ENCODE measurements at places on chromosomes 7 and 10.
A peak's percentile ranks its signal among the peaks of the same experiment; 100 is the strongest.

- DNase-seq = no peak
Measured at GRCh38 chr7:48837266-48837665, 87.1 kb upstream of the CDC14C start.

DNA sequence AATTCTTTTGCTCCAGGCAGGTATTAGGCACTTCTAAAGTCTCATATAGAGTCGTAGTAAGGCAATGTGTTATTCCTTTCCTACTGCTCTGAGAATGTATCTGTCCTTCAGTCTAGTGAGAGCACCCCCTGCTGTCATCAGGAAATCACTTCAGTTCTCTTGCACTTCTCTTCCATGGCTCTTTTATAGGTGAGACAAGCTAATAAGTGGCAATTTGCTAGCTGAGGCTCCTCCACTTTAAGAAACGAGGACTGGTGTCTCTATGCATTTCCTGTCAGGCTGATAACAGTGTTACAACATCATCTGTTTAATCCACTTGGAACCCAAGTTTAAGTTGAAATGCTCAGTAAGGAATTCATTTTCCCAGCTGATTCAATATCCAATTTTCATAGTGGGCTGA lies 350.6 kb downstream of the TFEC start:
- DNase-seq = peak; percentile 6

- no peak for DNase-seq
Measured at GRCh38 chr7:6142871-6143380, 111.8 kb downstream of the ANKRD61 start.

DNA sequence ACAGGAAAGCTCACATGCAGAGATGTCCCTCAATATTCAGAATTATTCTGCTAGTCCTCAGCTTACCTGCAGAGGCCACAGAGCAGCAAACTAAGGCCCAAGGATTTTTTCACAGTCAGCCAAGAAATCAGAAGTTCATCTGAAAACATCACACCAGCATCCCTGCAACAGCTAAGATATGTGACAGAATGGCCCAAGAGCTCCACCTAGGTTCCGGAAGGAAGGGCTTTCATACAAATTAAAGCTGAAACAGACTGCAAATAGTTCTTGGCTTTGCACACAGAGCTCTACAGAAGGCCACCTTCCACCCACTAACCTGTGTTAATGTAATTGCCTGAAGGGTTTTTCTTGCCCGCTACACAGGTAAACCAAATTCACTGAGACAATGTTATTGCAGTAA lies 438.8 kb upstream of the C7orf33 start:
- DNase-seq = no peak

DNA sequence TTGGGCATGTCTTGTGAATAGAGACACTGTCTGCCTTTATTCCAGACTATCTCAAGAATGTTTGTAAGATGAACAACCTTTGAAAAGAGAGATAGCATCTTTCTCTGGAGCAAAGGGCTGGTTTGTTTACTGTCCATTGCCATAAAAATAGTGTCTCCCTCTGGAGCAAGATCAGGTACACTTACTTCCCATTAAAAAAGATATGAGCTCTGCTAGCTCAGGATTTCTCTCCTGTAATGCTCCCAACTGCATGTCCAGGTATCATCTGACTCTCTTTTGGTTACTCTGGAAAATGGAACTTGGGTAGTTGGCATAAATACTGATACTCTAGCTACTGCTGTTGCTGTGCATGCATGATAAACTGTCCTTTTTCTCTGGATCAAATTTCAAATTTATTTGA lies 381.1 kb downstream of the TFEC start:
- DNase-seq = no peak

DNA sequence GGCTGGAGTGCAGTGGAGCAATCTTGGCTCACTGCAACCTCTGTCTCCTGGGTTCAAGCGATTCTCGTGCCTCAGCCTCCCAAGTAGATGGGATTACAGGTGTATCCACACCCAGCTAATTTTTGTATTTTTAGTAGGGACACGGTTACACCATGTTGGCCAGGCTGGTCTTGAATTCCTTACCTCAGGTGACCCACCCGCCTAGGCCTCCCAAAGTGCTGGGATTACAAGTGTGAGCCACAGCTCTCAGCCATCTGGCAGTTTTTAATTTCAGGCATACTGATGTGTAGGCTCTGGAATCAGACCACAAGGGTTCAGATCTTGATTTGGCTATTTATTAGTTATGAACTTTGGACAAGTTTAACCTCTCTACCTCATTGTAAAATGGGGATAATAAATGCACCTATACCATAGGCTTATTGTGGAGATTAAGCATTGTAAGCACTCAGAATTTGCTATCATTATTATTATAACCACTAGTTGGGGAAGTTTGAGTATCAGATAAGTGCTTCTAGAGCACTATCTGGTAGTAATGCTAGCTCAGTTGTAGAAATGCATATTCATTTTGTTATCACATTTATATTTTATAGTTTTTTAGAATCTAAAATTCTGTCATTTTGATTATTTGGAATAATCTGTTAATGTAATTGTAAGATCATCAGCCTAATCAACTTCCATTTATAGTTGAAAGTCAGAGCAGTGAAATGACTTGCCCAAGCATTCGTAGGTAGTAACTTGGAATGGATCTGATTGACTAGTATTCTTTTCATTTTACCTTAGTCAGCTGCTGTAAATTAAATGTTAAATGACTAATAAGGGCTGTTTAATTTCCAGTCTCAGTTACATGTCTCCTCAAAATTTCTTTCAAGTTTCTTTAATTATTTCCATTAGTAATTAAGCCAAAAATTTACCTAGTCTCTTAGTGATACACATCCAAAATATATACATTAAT lies 22.5 kb downstream of the KMT2E start:
- DNase-seq = no peak

DNA sequence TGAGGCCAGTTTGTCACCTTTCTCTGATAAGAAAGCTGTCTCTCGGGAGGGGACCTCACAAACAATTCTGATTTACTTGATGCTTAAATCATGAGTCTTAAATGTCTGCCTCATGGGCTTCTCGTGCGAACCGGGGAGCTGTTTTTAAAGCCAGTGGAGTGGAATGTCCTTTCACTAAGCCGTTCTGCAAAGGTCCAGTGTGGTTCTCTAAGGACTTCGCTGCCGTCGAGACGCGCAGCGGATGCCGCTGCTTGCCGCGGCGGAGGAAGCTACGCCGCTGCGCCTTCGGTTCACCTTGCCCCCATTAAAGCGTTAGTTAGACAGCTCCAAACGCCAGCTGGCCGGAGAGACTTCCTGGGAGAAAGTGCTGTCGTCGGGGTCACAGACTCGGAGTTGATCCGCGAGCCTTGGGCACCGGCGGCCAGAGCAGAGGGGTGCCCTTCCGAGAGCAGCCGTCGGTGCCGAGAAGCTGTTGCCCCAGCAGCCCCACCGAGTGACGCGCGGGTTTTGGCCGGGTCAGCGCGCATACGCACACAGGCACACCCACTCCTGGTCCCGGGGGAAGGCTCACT lies 1.3 kb upstream of the HMX3 start:
- DNase-seq = no peak

DNA sequence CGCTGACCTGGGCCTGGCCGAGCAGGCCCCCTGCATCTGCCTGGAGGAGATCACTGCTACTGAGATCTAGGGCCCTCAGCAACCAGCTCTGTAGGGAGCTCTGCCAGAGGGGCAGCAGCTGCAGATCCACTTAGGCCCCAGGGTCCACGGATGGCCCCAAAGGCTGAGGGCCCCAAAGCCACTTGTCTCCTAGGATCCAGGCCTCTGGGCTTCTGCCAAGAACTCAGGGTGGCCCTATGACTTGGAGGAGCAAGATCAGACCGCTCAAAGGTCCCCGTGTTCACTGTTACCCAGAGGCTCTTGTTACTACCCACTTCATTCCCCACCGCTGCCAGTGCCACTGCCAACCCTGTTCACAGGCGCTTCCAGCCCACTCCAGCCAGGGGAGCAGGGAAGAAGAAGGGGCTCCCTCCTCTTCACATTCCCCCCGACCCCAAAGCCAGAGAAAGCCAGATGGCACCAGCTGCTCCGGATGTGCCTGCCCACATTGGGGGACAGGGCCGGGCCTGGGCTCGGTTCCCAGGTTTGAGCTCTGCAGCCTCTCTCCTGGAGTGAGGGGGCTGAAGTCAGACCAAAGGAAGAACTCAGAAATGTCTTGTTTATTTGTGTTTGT lies 7.6 kb downstream of the LZTS2 start:
- DNase-seq = no peak

- no peak for DNase-seq
Measured at GRCh38 chr7:149330914-149331567, 69.0 kb downstream of the ZNF783 start.

DNA sequence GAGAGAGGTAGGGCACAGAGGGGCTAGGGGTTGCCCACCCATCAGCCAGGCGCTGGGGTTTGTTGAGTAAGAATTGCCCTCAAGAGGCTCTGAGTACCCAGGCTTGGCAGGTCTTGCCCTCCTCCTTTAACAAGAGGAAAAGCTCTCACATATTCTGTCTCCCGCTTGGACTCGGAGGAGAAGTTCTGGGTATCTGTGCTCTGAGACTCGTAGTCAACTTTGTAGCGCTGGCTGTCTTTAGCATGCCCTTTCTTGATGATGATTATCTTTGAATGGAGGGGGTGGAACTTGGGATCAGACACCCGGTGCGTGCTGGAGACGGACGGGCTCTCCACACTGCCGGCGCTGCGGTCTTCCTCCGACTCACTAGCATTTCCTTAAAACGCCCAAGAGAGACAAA lies 4.0 kb downstream of the IGFBP3 start:
- DNase-seq = no peak

GRCh38 chr7:3451701-3452100 lies 150.6 kb downstream of the SDK1 start:
- DNase-seq = no peak

GRCh38 chr7:105787793-105788192 lies 88.6 kb downstream of the ATXN7L1 start:
- no peak for DNase-seq

- no peak for DNase-seq
Measured at GRCh38 chr7:114152314-114152938, 233.6 kb upstream of the PPP1R3A start.

All from CD4-positive, alpha-beta memory T cell (primary cell).